ENCODE measurements at places on chromosomes 7 and 10. TPM values are rescaled to one million over a fixed set of nuclear protein-coding genes. Genes with fewer than 3 reads are reported as not detected.

GRCh38 chr10:6144406-6145165, 55.8 kb downstream of the RBM17 start:
- DNase-seq: peak; percentile 98

The CRYGN gene
- total RNA-seq: not detected

DNA sequence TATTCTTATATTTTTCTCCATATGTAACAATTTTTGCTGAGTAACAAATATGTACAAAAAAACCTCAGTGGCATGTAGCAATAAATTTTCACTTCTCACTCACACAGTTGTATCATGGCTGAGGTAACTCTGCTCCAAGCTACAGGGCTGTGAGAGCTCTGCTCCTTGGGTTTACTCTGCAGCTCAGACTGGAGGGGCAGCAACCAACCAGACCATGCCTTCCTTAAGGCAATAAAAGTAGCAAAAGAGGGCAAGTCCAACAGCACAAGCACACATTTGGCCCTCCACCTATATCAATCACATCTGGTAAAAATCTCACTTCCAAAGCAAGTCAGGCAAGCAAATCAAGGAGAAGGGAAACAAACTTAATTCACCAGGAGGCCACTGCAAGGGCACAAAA, 102.9 kb downstream of the CRPPA start:
- DNase-seq: no peak

DNA sequence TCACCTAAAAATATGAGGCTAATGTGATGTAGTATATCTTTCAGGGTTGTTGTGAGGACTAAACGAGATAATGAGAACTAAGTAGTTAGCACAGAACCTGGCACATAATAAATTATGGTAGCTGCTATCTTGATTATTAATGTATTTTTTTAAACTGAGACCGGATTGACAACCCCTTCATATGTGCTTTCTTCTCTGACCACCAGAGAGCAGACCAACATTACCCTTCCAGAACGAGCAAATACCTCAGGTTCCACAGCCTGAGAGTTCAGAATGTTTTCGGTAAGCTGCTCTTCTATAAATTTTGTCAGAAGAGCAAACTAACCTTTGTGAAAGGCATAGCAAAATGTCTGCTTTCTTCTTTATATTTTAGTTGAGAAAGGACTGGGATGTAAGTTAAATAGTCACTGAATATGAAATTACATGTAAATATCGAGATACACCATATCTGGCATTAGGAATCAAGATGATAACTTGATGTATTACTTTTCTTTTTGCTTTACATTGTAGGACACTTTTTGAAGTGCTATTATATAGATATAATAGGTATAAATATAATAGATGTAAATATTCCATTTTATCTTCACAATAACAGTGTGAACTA, 13.6 kb upstream of the BPGM start:
- no peak for DNase-seq

- peak; percentile 53 for DNase-seq
Measured at GRCh38 chr7:152459724-152460251, 24.0 kb upstream of the KMT2C start.

- DNase-seq: no peak
Measured at GRCh38 chr10:71962901-71963300, 1.3 kb upstream of the CHST3 start.

DNA sequence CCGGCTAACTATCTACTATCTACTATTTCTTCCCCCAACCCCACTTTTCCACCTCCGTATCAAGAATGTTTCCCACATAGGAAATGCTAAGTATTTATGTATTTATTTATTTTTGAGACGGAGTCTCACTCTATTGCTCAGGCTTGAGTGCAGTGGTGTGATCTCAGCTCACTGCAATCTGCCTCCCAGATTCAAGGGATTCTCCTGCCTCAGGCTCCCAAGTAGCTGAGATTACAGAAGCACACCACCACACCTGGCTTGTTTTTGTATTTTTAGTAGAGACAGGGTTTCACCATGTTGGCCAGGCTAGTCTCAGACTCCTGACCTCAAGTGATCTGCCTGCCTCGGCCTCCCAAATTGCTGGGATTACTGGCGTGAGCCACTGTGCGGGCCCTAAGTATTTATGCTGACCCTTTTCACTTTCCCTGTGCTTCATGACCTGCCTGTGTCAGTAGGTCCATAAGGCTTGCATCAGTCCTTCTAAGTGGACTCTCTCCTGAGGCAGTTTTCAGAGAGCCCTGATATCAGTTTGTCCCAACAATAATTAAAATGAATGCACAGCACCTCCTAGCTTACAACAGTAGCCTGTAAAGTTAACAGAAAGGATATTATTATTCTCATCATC, 25.7 kb upstream of the FBXW4 start:
- no peak for DNase-seq

GRCh38 chr7:23279819-23280525, 19.2 kb upstream of the MALSU1 start:
- DNase-seq: no peak

The MYL10 gene
- total RNA-seq: not detected

- no peak for DNase-seq
Measured at GRCh38 chr7:33444511-33444910, 315.1 kb downstream of the BBS9 start.

GRCh38 chr7:158353606-158354570, 233.7 kb downstream of the PTPRN2 start:
- DNase-seq: no peak

GRCh38 chr10:110305767-110306451, 1.2 kb upstream of the SMNDC1 start:
- DNase-seq: peak; percentile 52

The PNLIP gene
- total RNA-seq: not detected

The AGBL3 gene
- 1.8 TPM for total RNA-seq

DNA sequence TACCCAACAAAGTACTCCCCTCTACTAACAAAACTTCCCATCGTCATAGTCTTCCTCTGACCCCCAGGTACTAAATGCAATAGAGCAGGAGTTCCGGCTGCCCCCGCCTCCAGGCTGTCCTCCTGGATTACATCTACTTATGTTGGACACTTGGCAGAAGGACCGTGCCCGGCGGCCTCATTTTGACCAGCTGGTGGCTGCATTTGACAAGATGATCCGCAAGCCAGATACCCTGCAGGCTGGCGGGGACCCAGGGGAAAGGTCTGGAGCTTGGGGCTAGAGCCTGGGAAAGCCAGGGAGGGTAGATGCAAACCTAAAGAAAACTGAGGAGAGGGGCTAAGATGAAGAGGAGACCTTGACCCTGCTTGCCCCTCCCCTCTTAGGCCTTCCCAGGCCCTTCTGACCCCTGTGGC, 15.3 kb downstream of the EPHB6 start:
- DNase-seq: no peak

DNA sequence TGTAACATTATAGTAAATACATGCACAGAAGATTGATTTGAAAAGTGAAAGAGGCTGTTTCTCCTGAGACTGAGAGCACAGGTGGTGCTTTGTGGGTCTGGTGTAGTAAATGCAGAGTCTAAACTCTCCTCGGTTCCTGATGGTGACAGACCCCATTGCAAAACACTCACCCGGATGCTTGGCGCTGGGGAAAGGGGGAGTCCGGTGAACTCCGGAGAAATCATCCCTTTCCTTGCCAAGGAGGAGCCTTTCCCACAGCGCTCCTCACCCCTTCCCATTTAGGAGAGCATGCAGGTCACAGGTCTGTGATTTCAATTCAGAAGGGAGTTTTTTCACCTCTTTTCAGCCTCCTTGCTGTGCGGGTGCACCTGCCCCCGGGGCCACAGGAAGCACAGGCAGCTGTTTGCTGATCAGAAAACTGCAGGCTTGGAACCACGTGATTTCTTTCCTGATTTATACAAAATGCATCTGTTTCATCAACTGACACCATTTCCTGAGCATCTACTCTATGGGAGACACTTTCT, 75.6 kb upstream of the LYZL2 start:
- no peak for DNase-seq

DNA sequence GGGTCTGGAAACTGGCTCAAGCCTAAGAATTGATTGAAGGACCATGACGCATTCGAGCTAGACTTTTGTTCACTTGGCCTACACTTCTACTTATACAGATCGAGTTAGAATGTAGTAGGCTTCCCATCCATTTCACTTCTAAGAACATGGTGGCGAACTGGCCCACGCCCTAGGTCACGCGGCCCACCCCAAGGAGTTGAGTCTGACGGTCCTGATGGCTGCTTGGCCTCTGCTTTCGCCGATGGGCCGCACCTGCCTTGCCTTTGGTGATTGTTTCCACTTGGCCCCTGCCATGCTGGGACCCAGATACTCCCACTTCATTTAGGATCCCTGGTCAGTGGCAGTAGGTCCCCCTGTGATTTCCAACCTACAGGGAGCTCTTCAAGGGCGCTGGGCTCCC, 153.6 kb downstream of the PRKAG2 start:
- DNase-seq: no peak

- DNase-seq: no peak
Measured at GRCh38 chr7:68058014-68058413, 1061.4 kb downstream of the TYW1 start.

GRCh38 chr10:78250313-78251015, 216.8 kb downstream of the RPS24 start:
- no peak for DNase-seq
